Stimulated activated CD8-positive, alpha-beta memory T cell treated with anti-CD3 and anti-CD28 coated beads, Interleukin-7, amount 100 ng/mL, for 48 hours (primary cell): ENCODE measurements at places on chromosomes 1 and 21.

GRCh38 chr21:15159382-15160020, 94.7 kb upstream of the NRIP1 start:
- DNase-seq: no peak

GRCh38 chr1:111834956-111835355, 79.3 kb downstream of the DDX20 start:
- DNase-seq: no peak

- DNase-seq: no peak
These were observed 35.7 kb downstream of the NRIP1 start for GRCh38 chr21:15029077-15029476.

GRCh38 chr1:44368471-44369151, 13.6 kb upstream of the ERI3 start:
- no peak for DNase-seq

DNA sequence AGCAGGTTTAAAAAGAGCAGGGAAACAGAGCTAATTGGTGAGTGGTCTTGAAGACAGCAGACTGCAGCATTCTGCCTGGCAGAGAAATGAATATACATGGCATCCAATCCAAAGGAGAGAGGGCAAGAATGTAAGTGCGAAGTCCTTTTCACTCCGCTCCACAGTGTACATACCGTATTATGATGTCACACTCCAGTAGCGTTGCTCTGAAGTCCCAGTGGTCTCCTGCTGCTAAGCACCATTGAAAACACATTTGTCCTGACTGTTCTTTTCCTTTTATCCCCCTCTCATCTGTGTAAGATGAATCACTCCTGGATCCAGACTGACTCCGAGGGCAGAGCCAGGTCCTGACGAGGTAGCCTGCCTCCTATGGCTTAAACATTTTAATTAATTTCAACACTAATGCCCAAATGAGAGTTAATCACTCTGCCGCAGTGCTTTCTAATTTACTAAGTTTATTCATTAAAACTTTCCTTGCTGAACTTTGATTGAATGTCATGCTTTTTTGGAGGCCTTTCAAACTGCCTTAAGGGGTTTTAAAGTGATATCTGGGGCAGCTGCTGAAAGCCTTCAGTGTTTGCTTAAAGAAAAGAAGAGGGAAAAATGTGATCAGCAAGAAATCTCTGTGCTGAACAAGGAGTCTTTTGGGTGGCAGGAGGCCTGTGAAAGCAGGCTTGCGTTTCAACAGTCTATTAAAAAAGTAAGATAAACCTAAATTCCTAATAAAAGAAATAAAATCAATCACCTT, 227.2 kb downstream of the ATG4C start:
- DNase-seq: no peak
